ENCODE measurements at places on chromosomes 4 and X.

DNA sequence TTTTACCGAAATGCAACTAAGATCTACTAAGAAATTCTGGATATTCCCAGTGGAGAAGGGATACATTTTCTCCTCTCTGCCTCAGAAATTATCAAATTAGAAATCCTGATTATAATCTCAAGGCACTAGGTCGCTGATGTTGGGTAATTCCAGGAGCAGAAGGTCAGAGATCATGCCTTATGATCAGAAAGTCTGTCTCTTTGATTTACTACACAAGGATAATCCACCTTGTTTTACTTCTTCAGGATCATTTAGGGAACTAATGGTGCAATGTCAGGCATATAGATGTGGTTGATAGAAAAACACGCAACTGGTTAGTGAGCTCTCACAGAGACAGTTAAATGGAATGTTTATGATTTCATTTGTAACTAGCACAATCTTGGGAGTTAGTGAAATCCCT lies 1069.7 kb downstream of the STIM2 start:
- no peak for DNase-seq

GRCh38 chrX:51487960-51488267 lies 8.5 kb downstream of the NUDT11 start:
- DNase-seq, result no peak

- no peak for DNase-seq
Observed at GRCh38 chrX:40922307-40922706, 162.9 kb upstream of the USP9X start.

- no peak for DNase-seq
Observed at GRCh38 chr4:182257503-182257902, 14.3 kb downstream of the TENM3 start.

GRCh38 chr4:6225469-6225868 lies 25.1 kb upstream of the JAKMIP1 start:
- no peak for DNase-seq

GRCh38 chr4:14566518-14566917 lies 435.8 kb upstream of the CPEB2 start:
- DNase-seq, result no peak

- no peak for DNase-seq
Observed at GRCh38 chrX:154084449-154085300, 12.8 kb downstream of the MECP2 start.

- DNase-seq, result no peak
Observed at GRCh38 chr4:106080376-106080775, 185.1 kb downstream of the NPNT start.

- no peak for DNase-seq
Observed at GRCh38 chr4:25870081-25870480, 7.3 kb upstream of the SEL1L3 start.

GRCh38 chr4:111572470-111572869 lies 572.8 kb upstream of the FAM241A start:
- no peak for DNase-seq

DNA sequence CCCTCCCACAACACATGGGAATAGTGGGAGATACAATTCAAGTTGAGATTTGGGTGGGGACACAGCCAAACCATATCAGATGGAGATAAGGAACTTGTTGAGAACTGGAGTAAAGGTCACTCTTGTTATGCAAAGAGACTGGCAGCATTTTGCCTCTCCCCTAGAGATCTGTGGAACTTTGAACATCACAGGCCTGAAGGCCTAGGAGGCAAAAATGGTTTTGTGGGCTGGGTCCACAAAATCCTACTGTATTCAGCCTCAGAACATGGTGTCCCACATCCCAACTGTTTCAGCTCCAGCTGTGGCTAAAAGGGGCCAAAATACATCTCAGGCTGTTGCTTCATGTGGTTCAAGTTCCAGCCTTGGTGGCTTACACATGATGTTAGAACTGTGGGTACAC lies 1247.8 kb upstream of the IGFBP7 start:
- DNase-seq, result no peak

GRCh38 chr4:22019676-22020075 lies 71.1 kb upstream of the KCNIP4 start:
- no peak for DNase-seq

- no peak for DNase-seq
Observed at GRCh38 chr4:135268369-135268768, 1066.8 kb upstream of the PABPC4L start.

GRCh38 chr4:107709916-107710315 lies 10.1 kb downstream of the PAPSS1 start:
- no peak for DNase-seq

GRCh38 chrX:71997320-71997719 lies 86.7 kb downstream of the NHSL2 start:
- no peak for DNase-seq

DNA sequence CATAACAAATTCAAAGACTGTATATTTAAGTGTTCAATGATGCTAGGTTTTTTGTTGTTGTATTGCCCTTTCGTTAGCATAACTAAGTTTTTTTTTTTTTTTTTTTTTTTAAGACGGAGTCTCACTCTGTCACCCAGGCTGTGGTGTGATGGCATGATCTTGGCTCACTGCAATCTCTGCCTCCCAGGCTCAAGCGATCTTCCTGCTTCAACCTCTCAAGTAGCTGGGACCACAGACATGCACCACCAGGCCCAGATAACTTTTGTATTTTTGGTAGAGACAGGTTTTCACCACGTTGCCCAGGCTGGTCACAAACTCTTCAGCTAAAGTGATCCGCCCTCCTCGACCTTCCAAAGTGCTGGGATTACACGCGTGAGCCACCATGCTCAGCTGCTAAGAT lies 7.0 kb downstream of the SH3BGRL start:
- DNase-seq, result no peak

DNA sequence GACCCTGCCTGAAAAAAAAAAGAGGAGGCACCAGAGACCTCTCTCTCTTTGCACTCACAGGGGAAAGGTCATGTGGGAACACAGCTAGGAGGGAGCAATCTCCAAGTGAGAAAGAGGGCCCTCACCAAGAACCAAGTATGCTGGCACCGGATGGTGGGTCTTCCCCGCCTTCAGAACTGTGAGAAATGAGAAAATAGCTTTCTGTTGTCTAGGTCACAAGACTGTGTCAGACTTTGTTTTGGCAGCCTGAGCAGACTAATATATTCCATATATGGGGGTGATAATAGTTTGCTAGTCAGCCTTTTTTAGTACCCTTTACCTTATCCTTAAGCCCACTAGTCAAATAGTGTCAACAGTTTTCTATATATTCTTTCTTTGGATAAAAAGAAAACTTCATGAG lies 193.0 kb downstream of the TRIML1 start:
- no peak for DNase-seq

DNA sequence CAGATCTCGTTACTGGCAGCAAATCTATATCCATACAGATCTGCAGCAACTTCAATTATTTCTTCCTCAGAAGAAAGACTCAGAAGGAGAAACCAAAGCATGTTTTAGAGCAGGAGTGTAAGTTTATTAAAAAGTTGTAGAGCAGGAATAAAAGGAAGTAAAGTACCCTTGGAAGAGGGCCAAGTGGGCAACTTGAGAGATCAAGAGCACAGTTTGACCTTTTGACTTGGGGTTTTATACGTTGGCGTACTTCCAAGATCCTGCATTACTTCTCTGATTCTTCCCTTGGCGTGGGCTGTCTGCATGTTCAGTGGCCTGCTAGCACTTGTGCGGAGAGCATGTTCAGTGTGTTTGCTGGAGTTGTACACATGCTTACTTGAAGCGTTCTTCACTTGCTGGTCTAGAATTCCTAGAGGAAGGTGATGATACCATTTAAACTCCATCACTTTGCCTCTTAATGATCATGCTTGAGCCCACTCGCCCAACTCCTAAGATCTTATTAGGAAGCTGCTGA lies 1114.7 kb upstream of the PABPC4L start:
- DNase-seq, result no peak
